T-helper 17 cell (primary cell): ENCODE measurements at places on chromosomes 4 and X. TPM values are rescaled to one million over a fixed set of nuclear protein-coding genes. Genes with fewer than 3 reads are reported as not detected.
A peak's percentile ranks its signal among the peaks of the same experiment; 100 is the strongest.

The PCSK1N gene
- 14.2 TPM for total RNA-seq

The GIMD1 gene
- total RNA-seq, result not detected

The PASD1 gene
- not detected for total RNA-seq

The FGF16 gene
- total RNA-seq, result not detected

The MCTS1 gene
- total RNA-seq, result 19.6 TPM

The PRR32 gene
- total RNA-seq, result not detected

The FGFR3 gene
- 0.12 TPM for total RNA-seq

The DKK2 gene
- not detected for total RNA-seq

The DUX4 gene
- not detected for total RNA-seq

The RIPPLY1 gene
- not detected for total RNA-seq

DNA sequence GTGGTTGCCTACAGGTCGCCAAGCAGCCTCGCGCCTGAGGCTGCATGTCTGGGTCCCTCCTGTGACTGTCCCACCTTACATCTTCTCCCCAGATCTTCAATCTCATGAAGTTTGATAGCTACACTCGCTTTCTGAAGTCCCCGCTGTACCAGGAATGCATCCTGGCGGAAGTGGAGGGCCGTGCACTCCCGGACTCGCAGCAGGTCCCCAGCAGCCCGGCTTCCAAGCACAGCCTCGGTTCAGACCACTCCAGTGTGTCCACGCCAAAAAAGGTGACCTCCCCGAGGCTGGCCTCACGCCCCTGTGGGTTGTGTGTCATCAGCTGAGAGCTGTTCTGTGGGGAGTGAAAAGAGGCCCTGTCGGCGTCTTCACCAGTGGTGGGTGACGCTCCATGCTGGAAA is 24.9 kb upstream of the HGFAC start:
- H3K4me3 ChIP-seq, result no peak overlapping the region
- no peak for DNase-seq
- no peaks in the 10 kb centered on the region for H3K36me3 ChIP-seq

GRCh38 chrX:22516893-22517292 is 244.2 kb downstream of the CBLL2 start:
- H3K4me3 ChIP-seq, result no peak overlapping the region
- H3K36me3 ChIP-seq, result no peaks in the 10 kb centered on the region
- DNase-seq, result no peak
- no peak overlapping the region for H3K27ac ChIP-seq

GRCh38 chr4:87077914-87078585 is 142.4 kb downstream of the KLHL8 start:
- H3K4me3 ChIP-seq, result peak overlapping the region; percentile 6
- peaks cover 43% of the 10 kb centered on the region for H3K4me1 ChIP-seq
- no peaks in the 10 kb centered on the region for H3K27me3 ChIP-seq
- peak overlapping the region; percentile 83 for H3K27ac ChIP-seq
- no peak for DNase-seq

- DNase-seq, result no peak
- no peaks in the 10 kb centered on the region for H3K36me3 ChIP-seq
- no peaks in the 10 kb centered on the region for H3K4me1 ChIP-seq
- H3K27me3 ChIP-seq, result peaks cover 5% of the 10 kb centered on the region
- no peak overlapping the region for H3K27ac ChIP-seq
- no peak overlapping the region for H3K4me3 ChIP-seq
These were observed 524.7 kb downstream of the SPRY1 start for GRCh38 chr4:123921339-123921738.

- H3K4me1 ChIP-seq, result no peaks in the 10 kb centered on the region
- H3K27me3 ChIP-seq, result no peaks in the 10 kb centered on the region
- H3K4me3 ChIP-seq, result no peak overlapping the region
These were observed 432.3 kb downstream of the GALNTL6 start for GRCh38 chr4:172245516-172245915.

- no peaks in the 10 kb centered on the region for H3K36me3 ChIP-seq
- H3K27me3 ChIP-seq, result no peaks in the 10 kb centered on the region
- H3K27ac ChIP-seq, result no peak overlapping the region
- no peak overlapping the region for H3K4me3 ChIP-seq
These were observed 219.2 kb downstream of the KIT start for GRCh38 chr4:54877006-54877405.

GRCh38 chrX:46165411-46165810 is 379.8 kb downstream of the ZNF674 start:
- no peak overlapping the region for H3K4me3 ChIP-seq
- no peak for DNase-seq
- no peaks in the 10 kb centered on the region for H3K27me3 ChIP-seq
- no peak overlapping the region for H3K27ac ChIP-seq
- no peaks in the 10 kb centered on the region for H3K36me3 ChIP-seq
- H3K4me1 ChIP-seq, result no peaks in the 10 kb centered on the region

DNA sequence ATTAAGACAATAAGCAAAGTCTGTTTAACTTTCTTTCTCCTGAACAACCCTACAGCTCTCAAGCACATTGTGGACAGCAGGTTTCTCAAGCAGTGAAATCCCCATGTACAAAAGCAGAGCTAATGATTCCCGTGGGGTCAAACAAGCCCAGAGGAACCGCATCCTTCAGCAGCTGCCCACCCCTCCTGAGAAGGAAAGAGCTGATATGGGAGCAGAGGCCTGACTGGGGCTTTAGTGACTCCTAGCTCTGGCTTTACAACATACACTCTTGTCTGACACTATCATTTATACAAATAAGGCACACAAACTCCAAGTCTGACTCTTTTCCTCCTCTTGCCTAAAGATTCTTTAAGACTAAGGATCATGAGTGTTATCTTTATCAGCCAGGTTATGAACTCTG is 32.8 kb downstream of the HDAC8 start:
- no peak overlapping the region for H3K4me3 ChIP-seq
- peaks cover 7% of the 10 kb centered on the region for H3K4me1 ChIP-seq
- H3K36me3 ChIP-seq, result peaks cover 8% of the 10 kb centered on the region
- no peak for DNase-seq
- no peaks in the 10 kb centered on the region for H3K27me3 ChIP-seq
- H3K27ac ChIP-seq, result no peak overlapping the region

DNA sequence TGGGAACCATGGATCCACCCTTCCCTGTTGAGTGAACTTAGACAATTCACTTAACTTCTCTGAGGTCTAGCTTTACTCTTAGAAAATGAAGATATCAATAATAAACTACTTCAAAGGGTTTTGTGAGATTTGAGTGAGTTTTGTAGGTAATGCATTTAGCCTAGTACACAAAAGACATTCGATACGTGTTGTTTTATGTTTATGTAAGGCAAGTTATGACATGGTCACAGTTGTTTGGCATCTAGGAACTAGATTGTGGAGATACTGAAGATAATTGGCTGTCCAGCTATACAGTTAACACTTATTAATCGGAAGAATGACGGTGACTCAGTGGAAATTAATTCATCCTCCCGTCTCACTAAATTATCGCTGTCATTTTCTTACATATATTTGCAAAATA is 1781.1 kb upstream of the TENM3 start:
- no peak overlapping the region for H3K27ac ChIP-seq
- no peak for DNase-seq
- no peaks in the 10 kb centered on the region for H3K4me1 ChIP-seq
- no peak overlapping the region for H3K4me3 ChIP-seq
- H3K27me3 ChIP-seq, result no peaks in the 10 kb centered on the region

GRCh38 chr4:81663368-81663767 is 191.7 kb upstream of the RASGEF1B start:
- no peak for DNase-seq
- peaks cover 42% of the 10 kb centered on the region for H3K27me3 ChIP-seq
- H3K4me3 ChIP-seq, result no peak overlapping the region
- H3K36me3 ChIP-seq, result no peaks in the 10 kb centered on the region
- no peaks in the 10 kb centered on the region for H3K4me1 ChIP-seq

- H3K36me3 ChIP-seq, result peaks cover 2% of the 10 kb centered on the region
- peak overlapping the region; percentile 99 for H3K4me3 ChIP-seq
- H3K27me3 ChIP-seq, result no peaks in the 10 kb centered on the region
- peaks cover 34% of the 10 kb centered on the region for H3K4me1 ChIP-seq
- H3K27ac ChIP-seq, result peak overlapping the region; percentile 91
- DNase-seq, result no peak
These were observed 651 bp upstream of the SAP30 start for GRCh38 chr4:173370130-173370476.

GRCh38 chr4:53365121-53365485 is 758 bp downstream of the SCFD2 start:
- H3K4me1 ChIP-seq, result peaks cover 38% of the 10 kb centered on the region
- no peak for DNase-seq

GRCh38 chr4:56757261-56757746 is 64.2 kb downstream of the SPINK2 start:
- peak overlapping the region; percentile 92 for H3K4me3 ChIP-seq
- no peak for DNase-seq
- no peaks in the 10 kb centered on the region for H3K36me3 ChIP-seq
- peak overlapping the region; percentile 91 for H3K27ac ChIP-seq

GRCh38 chr4:40455340-40455902 is 120.3 kb downstream of the CHRNA9 start:
- no peak overlapping the region for H3K27ac ChIP-seq

- peaks cover 2% of the 10 kb centered on the region for H3K36me3 ChIP-seq
- no peak for DNase-seq
- no peak overlapping the region for H3K27ac ChIP-seq
These were observed 25.0 kb upstream of the BCORL1 start for GRCh38 chrX:129957241-129958082.
